Activated T-helper 2 cell treated with anti-CD3 and anti-CD28 coated beads, Interferon-gamma antibody, Interleukin-2, Interleukin-4, amounts not matched to agents 10 μg/mL and 5 μg/mL and 100 μg/mL, durations not matched to agents 14 hours and 24 hours and 36 hours (primary cell): ENCODE measurements at places on chromosomes 2 and 18. TPM values are rescaled to one million over a fixed set of nuclear protein-coding genes. Genes with fewer than 3 reads are reported as not detected.

The UGT1A4 gene
- not detected in 2 replicates for total RNA-seq

The HAAO gene
- 5.1 and 5.8 TPM in 2 replicates for total RNA-seq

The AOX1 gene
- total RNA-seq, result not detected in 2 replicates

The C2orf72 gene
- total RNA-seq, result 0.32 and 0.96 TPM in 2 replicates

The CGREF1 gene
- 8.1 and 9.0 TPM in 2 replicates for total RNA-seq

The NEUROD1 gene
- total RNA-seq, result not detected in 2 replicates

The SCN9A gene
- 0.16 TPM in 1 of 2 replicates, not detected in the other for total RNA-seq
